NCI-H460 (cell line): ENCODE measurements at places on chromosomes 16 and 17. TPM values are rescaled to one million over a fixed set of nuclear protein-coding genes. Genes with fewer than 3 reads are reported as not detected.

Gene C17orf67
- total RNA-seq: 0.32 and 0.50 TPM in 2 replicates

Gene LGALS9
- 0.14 and 0.25 TPM in 2 replicates for total RNA-seq

Gene GALR2
- not detected in 2 replicates for total RNA-seq

Gene GRIN2A
- not detected in 2 replicates for total RNA-seq

Gene UBFD1
- total RNA-seq: 57.4 and 59.6 TPM in 2 replicates

Gene ZACN
- total RNA-seq: 0.10 TPM in 1 of 2 replicates, not detected in the other

Gene CCL17
- total RNA-seq: not detected in 2 replicates

Gene RABEP1
- 48.6 and 54.2 TPM in 2 replicates for total RNA-seq

Gene EVI2B
- 0.07 TPM in 1 of 2 replicates, not detected in the other for total RNA-seq

Gene HBM
- total RNA-seq: not detected in 2 replicates

Gene TP53TG3F
- not detected in 2 replicates for total RNA-seq

Gene SLC25A11
- 53.4 and 54.3 TPM in 2 replicates for total RNA-seq

Gene PERCC1
- total RNA-seq: not detected in 2 replicates

Gene CACNG1
- total RNA-seq: not detected in 2 replicates

Gene RBFOX1
- not detected in 2 replicates for total RNA-seq
